ENCODE measurements at places on chromosomes 12 and 14. TPM values are rescaled to one million over a fixed set of nuclear protein-coding genes. Genes with fewer than 3 reads are reported as not detected.
A peak's percentile ranks its signal among the peaks of the same experiment; 100 is the strongest.

- no peaks in the 10 kb centered on the region for H3K36me3 ChIP-seq
- H3K4me1 ChIP-seq, result no peaks in the 10 kb centered on the region
- peak overlapping the region; percentile 21 for H3K27ac ChIP-seq
- peak; percentile 75 for DNase-seq
- no peak overlapping the region for H3K4me3 ChIP-seq
- H3K27me3 ChIP-seq, result no peaks in the 10 kb centered on the region
These were observed 22.4 kb downstream of the IRF2BPL start for GRCh38 chr14:77006132-77006531.

- no peak overlapping the region for H3K27ac ChIP-seq
- H3K27me3 ChIP-seq, result no peaks in the 10 kb centered on the region
- H3K4me1 ChIP-seq, result no peaks in the 10 kb centered on the region
- no peak overlapping the region for H3K4me3 ChIP-seq
- peak; percentile 50 for DNase-seq
- H3K36me3 ChIP-seq, result no peaks in the 10 kb centered on the region
These were observed 100.9 kb upstream of the CCDC91 start for GRCh38 chr12:28089338-28089737.

DNA sequence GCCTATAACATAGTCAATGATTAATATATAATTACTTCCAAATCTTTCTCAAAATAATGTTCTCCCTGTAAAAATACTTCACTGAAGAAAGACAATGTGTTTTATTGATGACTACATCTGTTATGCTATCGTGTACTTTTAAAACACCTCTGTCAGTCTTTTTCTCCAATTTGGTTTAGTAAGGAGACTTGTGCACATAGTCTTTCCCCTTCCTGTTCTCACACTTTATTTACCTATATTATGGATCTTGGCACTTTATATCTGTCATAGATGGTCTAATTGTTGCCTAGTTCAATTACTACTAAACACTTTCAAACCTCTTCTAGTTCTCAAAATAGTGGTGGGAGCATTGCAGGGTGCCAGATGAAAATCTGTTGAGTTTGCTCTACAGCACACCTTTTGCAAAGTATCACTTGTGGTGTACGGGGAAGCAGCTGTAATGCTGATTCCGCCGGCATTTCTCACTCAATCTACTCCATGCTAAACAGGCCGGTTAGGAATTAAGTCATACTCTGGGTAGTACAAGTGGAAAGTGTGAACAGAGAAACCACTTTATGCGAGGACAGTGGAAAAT is 1.1 kb upstream of the INSM2 start:
- H3K4me3 ChIP-seq, result no peak overlapping the region
- no peaks in the 10 kb centered on the region for H3K36me3 ChIP-seq
- peaks cover 43% of the 10 kb centered on the region for H3K27me3 ChIP-seq

- H3K4me1 ChIP-seq, result peaks cover 17% of the 10 kb centered on the region
- H3K27me3 ChIP-seq, result no peaks in the 10 kb centered on the region
- peaks cover 14% of the 10 kb centered on the region for H3K36me3 ChIP-seq
- H3K4me3 ChIP-seq, result no peak overlapping the region
- H3K27ac ChIP-seq, result peak overlapping the region; percentile 36
- no peak for DNase-seq
These were observed 16.6 kb downstream of the XRCC3 start for GRCh38 chr14:103698380-103699260.

- no peaks in the 10 kb centered on the region for H3K27me3 ChIP-seq
- DNase-seq, result no peak
These were observed 240.3 kb downstream of the EMP1 start for GRCh38 chr12:13436696-13437391.

- H3K27ac ChIP-seq, result no peak overlapping the region
- no peak overlapping the region for H3K4me3 ChIP-seq
- no peak for DNase-seq
- no peaks in the 10 kb centered on the region for H3K4me1 ChIP-seq
- no peaks in the 10 kb centered on the region for H3K27me3 ChIP-seq
These were observed 140.4 kb upstream of the ATF7IP start for GRCh38 chr12:14225064-14225463.

Gene KRT6B
- 0.25 TPM for total RNA-seq

Gene FOXM1
- 4.0 TPM for total RNA-seq

Gene ARID4A
- 21.5 TPM for total RNA-seq

Gene CBLN3
- 4.9 TPM for total RNA-seq

Gene DIO2
- total RNA-seq, result 0.46 TPM

Gene METTL17
- 59.6 TPM for total RNA-seq

Gene CIROP
- not detected for total RNA-seq

Gene DYNLL1
- total RNA-seq, result 210 TPM
